Central memory CD8-positive, alpha-beta T cell (primary cell): ENCODE measurements at places on chromosomes 5 and 9.

DNA sequence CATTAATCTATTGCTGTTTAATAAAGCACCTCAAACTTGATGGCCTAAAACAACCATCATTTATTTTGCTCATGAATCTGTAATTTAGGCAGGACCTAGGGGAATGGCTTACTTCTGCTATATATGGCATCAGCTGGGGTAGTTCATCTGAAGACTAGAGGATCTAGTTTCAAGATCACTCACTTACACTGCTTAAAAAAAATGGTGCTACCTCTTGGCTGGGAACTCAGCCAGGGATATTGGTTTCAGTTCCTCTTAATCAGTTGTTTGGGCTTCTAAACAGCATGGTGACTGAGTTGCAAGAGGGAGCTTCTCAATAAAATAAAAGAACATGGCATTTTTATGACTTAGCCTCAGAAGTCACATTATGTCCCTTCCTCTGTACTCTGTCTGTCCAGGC is 142.0 kb downstream of the FAM114A2 start:
- no peak for DNase-seq

GRCh38 chr5:166710271-166710670 is 1581.2 kb upstream of the WWC1 start:
- no peak for DNase-seq

DNA sequence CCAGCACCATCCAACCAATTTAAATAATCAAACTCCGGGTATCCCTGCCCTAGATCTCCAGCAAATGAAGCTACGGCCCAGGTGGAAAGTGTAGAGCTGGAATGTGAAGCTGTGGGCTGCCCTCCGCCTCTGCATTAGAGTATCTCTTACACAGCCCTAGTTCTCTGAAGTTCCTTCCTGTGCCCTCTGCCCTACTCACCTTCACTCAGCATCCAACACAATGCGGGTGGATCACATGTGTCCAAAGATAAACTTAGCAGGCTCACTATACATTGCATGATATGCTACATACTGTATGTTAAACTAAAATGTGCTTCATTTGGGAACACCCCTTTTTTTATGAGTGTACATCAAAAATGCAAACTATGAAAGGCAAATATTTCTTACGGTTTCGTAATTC is 70.0 kb upstream of the RAD23B start:
- no peak for DNase-seq

DNA sequence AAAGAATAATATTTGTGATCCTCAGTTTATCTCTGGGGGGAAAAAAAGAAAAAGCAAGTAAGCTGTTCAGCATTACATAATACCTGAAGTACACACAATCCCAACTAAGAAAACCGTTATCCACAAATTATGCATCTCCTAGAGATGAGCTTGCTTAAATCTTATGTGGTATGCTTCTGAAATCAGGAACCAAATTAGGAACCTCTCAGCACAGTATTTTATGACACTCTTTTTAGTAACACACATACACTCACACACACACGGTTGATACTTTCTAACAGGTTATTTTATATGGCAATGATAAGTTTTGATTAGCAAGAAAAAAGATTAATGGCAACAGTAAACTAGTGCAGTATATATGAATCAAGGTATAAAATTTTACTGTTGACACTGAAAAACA is 1.2 kb upstream of the ZNF510 start:
- no peak for DNase-seq

DNA sequence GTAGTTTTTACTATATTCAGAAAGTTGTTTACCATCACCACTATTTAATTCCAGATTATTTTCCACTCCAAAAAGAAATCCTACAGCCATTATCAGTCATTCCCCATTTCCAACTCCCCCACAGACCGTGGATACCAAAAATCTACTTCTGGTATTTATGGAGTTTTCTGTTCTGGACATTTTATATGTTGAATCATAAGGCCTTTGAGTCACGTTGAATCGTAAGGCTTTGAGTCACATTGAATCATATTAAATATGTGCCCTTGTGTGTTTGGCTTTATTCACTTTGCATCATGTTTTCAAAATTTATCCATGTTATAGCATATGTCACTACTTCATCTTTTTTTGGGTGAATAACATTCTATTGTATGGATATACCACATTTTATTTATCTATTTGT is 454.1 kb upstream of the NUDT12 start:
- DNase-seq: no peak

DNA sequence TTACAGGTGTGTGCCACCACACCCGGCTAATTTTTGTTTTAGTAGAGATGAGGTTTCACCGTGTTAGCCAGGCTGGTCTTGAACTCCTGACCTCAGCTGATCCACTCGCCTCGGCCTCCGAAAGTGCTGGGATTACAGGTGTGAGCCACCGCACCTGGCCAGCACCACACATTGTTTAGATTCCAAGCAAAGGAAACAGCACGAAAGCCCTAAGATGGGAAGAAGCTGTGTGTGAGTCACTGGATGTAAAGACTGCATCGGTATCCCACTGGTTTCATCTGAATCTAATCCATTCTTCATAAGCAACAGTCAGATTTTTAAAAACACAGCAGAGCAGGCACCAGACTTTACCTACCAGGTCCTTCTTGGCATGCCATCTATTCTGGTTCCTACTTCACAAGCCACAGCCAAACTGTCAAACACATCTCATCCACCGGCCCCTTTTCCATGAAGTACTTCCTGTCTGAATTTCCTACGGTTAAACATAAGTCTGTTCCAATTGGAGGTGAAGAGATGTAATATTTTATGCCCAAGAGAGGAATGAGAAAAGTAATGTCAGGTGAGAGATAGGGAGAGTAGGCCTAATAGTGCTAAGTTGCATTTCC is 17.4 kb downstream of the UBTD2 start:
- no peak for DNase-seq
